ENCODE measurements at places on chromosomes 16 and 17. TPM values are rescaled to one million over a fixed set of nuclear protein-coding genes. Genes with fewer than 3 reads are reported as not detected.

Gene VTN
- 0.98 TPM for total RNA-seq

Gene SYNRG
- total RNA-seq = 47.0 TPM

GRCh38 chr17:35312790-35313711 is 60.4 kb downstream of the SLFN11 start:
- peak overlapping the region; percentile 22 for H3K4me3 ChIP-seq
- H3K36me3 ChIP-seq = no peaks in the 10 kb centered on the region
- DNase-seq = peak; percentile 82
- no peaks in the 10 kb centered on the region for H3K27me3 ChIP-seq
- no peak overlapping the region for H3K27ac ChIP-seq

GRCh38 chr17:8187517-8188262 is 2.3 kb downstream of the BORCS6 start:
- peak overlapping the region; percentile 99 for H3K27ac ChIP-seq
- no peaks in the 10 kb centered on the region for H3K27me3 ChIP-seq
- peaks cover 8% of the 10 kb centered on the region for H3K4me1 ChIP-seq
- H3K4me3 ChIP-seq = peak overlapping the region; percentile 90

DNA sequence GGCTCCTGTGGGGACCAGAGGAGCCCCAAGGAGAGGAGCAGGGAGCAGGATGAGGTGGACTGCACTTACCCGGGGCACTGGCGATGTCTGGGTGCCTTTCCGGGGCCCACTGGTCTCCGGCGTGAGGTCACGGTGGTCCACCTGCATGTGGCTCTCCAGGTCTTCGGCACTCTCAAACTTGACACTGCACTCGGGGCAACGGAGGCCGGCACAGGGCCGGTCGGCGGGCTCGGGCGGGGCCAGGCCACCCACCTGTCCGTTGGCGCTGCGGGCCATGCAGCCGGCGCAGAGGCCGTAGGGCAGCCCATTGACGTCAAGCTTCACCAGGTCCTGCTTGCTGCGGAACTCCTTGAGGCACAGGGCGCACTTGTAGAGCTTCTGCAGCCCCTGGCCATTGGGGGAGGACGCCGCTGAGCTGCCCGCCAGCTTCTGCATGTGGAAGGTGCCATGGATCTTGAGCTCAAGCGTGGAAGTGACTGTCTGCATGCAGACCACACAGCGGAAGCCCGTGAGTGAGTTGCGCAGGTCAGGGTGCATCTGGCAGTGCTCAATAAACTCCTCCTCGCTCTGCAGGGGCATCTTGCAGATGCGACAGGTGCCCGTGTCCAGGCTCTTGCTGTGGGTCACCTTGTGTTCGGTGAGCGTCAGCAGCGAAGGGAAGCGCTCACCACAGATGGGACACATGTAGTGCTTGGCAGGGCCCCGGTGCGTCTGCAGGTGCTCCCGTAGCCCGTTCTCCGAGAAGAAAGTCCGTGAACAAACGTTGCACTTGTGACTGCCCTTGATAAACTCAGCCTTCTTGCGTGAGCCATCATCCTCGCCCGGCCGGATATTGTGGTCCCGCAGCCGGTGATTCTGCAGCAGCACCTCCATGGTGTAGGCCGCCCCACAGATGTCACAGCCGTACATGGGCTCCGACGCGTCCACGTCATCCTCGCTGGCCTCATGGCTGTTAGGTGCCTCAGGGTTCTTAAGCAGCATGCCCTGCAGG is 220.0 kb downstream of the ZNF423 start:
- no peak overlapping the region for H3K4me3 ChIP-seq
- peaks cover 5% of the 10 kb centered on the region for H3K4me1 ChIP-seq
- no peaks in the 10 kb centered on the region for H3K36me3 ChIP-seq

DNA sequence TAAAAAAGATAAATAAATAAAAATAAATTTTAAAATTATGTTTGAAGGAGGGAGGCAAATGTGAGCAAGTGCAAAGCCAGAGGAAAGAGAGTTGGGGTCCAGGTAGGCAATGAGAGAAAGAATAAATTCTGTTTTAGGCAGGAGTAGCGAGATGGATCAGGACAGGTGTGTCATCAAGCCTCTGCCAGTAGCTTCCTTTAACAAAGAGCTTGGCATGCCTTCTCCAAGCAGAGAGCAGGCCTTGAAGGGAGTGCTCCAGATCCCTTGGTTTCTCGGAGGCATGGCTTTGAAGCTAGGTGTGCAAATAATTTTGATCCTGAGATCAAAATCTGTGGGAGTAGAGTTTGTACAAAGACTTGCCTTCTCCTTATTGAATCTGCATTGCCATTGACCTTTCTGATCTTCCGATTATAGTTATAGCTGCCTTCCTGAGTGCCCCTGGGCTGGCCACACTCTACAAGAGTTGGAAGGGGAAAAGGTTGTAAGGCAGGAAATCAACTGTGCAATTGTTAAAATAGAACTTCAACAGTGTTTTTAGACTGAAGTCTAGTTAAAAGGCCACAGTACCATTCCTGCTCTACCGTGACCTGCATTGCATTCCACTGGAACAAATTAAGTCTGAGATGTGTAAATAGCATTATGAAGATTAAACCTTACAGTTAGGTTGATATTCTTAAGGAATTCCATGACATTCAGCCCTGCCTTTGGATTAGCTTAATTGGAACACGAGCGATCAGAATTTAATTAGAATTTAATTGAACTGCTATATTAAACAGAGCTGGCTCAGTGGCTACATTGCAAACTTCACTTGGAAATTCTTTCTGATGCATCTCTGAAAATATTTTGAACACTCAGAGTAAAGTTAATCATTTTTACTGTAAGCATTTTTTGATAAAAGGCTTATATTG is 33.7 kb downstream of the IQCK start:
- peaks cover 19% of the 10 kb centered on the region for H3K4me1 ChIP-seq
- no peak overlapping the region for H3K4me3 ChIP-seq
- peak; percentile 59 for DNase-seq
- H3K36me3 ChIP-seq = no peaks in the 10 kb centered on the region
- H3K27me3 ChIP-seq = no peaks in the 10 kb centered on the region
- H3K27ac ChIP-seq = no peak overlapping the region

DNA sequence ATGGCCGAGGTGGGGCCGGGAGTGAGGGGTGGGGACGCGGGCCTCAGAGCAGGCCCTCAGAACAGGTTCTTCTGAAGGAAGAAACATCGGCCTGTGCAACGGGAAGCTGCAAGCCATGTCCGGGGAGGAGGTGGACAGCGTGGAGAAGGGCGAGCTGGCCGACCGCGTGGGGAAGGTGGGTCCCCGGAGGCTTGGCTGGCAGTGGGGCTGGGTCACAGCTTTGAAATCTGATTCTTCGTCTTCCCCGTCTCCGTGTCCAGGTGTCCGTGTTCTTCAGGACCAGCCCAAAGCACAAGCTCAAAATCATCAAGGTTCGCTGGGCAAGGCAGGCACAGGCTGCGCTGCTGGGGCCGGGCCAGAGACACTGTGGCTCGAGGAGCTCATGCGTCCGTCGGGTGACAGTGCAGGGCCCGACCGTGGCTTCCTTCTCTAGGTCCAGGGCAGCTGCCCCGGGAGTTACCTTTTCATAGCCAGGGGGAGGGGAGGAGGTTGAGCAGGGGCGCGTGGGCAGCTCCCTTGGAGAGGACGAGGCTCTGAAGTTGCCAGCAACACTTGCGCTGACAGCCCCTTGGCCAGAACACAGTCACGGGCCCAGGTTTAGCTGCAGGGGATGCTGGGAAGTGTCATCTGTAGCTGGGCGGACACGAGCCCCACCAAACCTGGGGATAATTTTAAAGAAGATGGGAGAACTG is 51.3 kb downstream of the MEAK7 start:
- DNase-seq = peak; percentile 62
- no peak overlapping the region for H3K27ac ChIP-seq
- no peaks in the 10 kb centered on the region for H3K36me3 ChIP-seq

GRCh38 chr17:35243561-35244340 is 879 bp downstream of the SLFN5 start:
- H3K27ac ChIP-seq = peak overlapping the region; percentile 87
- no peaks in the 10 kb centered on the region for H3K27me3 ChIP-seq
- DNase-seq = peak; percentile 57
- no peaks in the 10 kb centered on the region for H3K36me3 ChIP-seq
- peak overlapping the region; percentile 79 for H3K4me3 ChIP-seq

GRCh38 chr16:69520800-69521602 is 44.8 kb upstream of the NFAT5 start:
- DNase-seq = no peak
- H3K36me3 ChIP-seq = no peaks in the 10 kb centered on the region
- H3K4me1 ChIP-seq = no peaks in the 10 kb centered on the region
- H3K27ac ChIP-seq = no peak overlapping the region
- no peaks in the 10 kb centered on the region for H3K27me3 ChIP-seq

Gene CPHXL2
- total RNA-seq = not detected

DNA sequence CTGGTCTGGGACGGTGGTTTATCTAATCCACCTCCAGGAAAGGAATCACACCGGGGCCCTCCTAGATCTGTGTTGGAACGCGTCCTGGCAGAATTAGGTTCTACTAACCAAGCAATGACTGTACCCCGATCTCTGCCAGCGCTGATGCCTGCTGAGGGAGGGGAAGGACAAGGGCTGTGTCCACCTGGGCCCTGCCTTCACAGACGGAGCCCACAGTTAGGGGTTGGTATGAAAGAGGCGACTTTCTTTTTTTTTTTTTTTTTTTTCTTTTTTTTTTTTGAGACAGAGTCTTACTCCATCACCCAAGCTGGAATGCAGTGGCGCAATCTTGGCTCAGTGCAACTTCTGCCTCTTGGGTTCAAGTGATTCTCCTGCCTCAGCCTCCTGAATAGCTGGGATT is 9.9 kb upstream of the KRT19 start:
- H3K27ac ChIP-seq = no peak overlapping the region
- H3K27me3 ChIP-seq = no peaks in the 10 kb centered on the region
- no peak overlapping the region for H3K4me3 ChIP-seq

DNA sequence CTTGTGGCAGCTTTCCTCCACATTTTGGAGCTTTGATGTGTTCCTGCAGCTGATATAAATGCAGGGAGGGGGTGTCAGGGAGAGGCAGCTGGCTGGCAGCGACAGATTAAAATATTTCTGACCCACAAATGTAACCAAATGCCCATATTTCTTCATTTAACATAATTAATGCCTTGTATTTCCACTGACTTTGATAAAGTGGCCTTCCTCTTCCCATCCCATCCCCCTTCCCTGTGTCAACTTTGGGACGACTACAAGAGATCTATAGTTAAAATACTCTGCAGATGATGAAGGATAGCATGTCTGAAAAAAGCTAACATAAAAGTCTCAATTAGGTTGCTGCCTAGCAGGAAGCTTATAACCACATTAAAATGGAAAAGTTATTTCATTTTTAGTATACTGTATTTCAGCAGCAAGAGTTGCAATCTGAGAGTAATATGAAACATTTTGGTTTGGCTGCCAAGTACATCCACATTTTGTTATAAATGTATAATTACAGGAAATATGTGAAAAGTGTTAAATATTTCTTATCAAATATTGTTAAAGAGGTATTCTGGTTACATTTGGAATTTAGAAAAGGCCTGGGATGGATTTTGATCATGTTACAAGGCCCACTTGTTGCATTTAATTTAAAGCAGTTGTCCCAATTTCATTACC is 238.7 kb upstream of the TBX2 start:
- H3K36me3 ChIP-seq = no peaks in the 10 kb centered on the region
- no peaks in the 10 kb centered on the region for H3K27me3 ChIP-seq
- no peak for DNase-seq
- peaks cover 2% of the 10 kb centered on the region for H3K4me1 ChIP-seq

DNA sequence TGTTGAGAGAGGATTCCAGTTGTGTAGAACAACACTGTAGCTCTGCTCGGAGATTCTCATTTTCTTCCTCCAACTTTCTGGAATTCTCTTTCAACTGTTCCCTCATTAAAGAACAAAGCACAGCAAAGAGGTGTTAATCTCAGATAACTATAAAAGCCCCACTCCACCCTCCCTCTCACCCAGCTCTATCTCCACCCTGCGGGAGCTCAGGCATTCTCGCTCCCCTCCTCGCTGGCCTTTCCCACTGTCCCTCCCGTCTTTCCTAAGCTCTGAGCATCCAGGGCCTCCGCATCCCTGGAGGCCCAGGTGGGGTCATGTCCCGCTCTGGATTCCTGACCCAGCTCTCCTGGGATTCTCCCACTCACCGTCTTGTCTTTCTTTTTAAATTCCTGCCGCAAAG is 35.1 kb downstream of the DHX38 start:
- H3K36me3 ChIP-seq = no peaks in the 10 kb centered on the region
- no peak overlapping the region for H3K4me3 ChIP-seq
- no peaks in the 10 kb centered on the region for H3K4me1 ChIP-seq
- no peak overlapping the region for H3K27ac ChIP-seq
- DNase-seq = no peak

Gene ZDHHC1
- 23.6 TPM for total RNA-seq

DNA sequence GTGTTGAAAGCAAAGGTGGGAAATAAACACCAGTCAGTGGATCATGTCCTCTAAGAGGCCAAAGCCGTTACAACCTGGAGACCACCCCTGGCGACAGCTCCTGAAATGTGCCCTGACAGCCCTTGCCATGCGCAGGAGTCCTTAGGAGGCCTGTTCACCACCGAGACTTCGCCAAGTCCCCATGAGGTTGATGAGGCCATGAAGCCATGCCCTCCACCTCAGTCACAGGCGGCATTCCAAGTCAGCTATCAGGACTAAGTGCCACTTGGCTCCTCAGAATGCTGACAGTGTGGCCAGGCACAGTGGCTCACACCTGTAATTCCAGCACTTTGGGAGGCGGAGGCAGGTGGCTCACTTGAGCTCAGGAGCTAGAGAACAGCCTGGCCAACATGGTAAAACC is 27.1 kb downstream of the ADAM11 start:
- H3K4me1 ChIP-seq = no peaks in the 10 kb centered on the region
- no peak overlapping the region for H3K27ac ChIP-seq
- no peaks in the 10 kb centered on the region for H3K27me3 ChIP-seq
- DNase-seq = no peak

GRCh38 chr16:56871172-56871593 is 6.2 kb downstream of the SLC12A3 start:
- no peak overlapping the region for H3K4me3 ChIP-seq
- no peaks in the 10 kb centered on the region for H3K27me3 ChIP-seq
- peaks cover 9% of the 10 kb centered on the region for H3K4me1 ChIP-seq
- DNase-seq = peak; percentile 59

Gene SKAP1
- 34.8 TPM for total RNA-seq

Gene SDK2
- 2.4 TPM for total RNA-seq

- DNase-seq = no peak
- H3K4me1 ChIP-seq = no peaks in the 10 kb centered on the region
- no peak overlapping the region for H3K27ac ChIP-seq
- no peak overlapping the region for H3K4me3 ChIP-seq
- H3K36me3 ChIP-seq = no peaks in the 10 kb centered on the region
Observed at GRCh38 chr17:80499961-80500665, 23.7 kb upstream of the NPTX1 start.

- no peaks in the 10 kb centered on the region for H3K36me3 ChIP-seq
- no peak overlapping the region for H3K4me3 ChIP-seq
- H3K27me3 ChIP-seq = no peaks in the 10 kb centered on the region
- no peak overlapping the region for H3K27ac ChIP-seq
Observed at GRCh38 chr17:44826123-44826790, 3.8 kb downstream of the GJC1 start.

Gene NECAB2
- total RNA-seq = 0.82 TPM

GRCh38 chr16:50457423-50457822 is 88.6 kb upstream of the BRD7 start:
- H3K4me3 ChIP-seq = no peak overlapping the region
- DNase-seq = no peak
- no peaks in the 10 kb centered on the region for H3K27me3 ChIP-seq

Gene ABCC11
- not detected for total RNA-seq

Measured in kidney (tissue), 22 donors.